Lung (tissue), 17 donors: ENCODE measurements at places on chromosomes 12 and 14.

- no peak for DNase-seq
Measured at GRCh38 chr14:100878271-100879146, 25.0 kb downstream of the RTL1 start.

DNA sequence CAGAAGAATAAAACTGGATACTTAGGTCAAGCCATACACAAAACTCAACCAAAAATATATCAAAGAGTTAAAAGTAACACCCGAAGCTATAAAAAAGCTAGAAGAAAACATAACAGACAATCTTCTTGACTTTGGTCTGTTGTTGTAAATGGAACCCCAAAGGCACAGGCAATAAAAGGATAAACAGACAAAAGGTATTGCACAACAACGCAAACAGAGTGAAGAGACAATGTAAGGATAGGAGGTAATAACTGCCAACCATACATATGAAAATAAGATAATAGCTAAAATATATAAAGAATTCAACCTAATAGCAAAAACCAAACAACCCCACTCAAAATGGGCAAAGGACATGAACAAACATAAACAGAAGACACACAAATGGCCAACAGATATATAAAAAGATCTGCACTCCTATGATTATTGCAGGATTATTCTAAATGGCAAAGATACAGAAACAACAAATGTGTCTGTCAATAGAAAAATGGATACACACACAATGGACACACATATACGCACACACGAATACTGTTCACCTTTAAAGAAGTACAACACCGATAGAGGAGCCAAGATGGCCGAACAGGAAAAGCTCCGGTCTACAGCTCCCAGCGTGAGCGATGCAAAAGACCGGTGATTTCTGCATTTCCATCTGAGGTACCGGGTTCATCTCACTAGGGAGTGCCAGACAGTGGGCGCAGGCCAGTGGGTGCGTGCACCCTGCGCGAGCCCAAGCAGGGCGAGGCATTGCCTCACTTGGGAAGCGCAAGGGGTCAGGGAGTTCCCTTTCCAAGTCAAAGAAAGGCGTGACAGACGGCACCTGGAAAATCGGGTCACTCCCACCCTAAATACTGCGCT, 1137.1 kb downstream of the FSCB start:
- DNase-seq, result no peak

- no peak for DNase-seq
Measured at GRCh38 chr14:23522643-23523198, 28.8 kb downstream of the ZFHX2 start.

DNA sequence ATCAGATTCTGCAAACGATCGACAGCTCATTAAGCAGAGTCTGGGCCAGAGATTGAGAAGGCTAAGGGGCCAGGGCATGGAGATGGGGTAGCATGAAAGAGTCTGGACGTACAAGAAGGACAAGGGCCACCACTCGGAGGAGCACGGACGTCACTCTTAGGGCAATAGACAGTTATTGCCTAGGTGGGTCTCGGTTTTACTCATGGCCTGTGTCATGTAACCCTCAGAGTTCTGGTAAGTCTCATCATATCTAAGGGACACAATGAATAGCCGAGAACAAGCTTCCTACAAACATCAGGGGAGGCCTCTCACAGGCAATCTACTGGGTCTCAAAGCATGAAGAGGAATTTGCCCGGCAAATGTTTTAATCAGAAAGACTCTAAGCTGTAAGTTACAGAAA, 30.4 kb upstream of the ITPK1 start:
- DNase-seq, result no peak

DNA sequence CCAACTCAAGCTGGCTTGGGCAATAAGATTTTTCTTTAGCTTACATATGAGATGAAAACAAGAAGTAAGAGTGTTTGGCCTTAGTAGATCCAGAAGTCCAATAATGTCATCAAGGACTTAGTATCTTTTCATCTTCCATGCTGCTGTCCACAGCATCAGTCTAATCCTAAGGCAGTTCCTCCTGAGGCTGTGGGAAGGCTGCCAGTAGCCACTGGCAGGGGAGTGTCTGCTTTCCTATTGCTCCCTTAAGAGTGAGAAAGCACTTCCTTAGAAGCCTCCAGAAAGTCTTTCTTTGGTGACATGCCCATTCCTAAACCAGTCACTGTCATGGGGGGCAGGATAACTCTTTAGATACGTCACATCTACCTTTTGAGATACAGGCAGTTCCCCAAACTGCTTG, 317.7 kb downstream of the BMP4 start:
- no peak for DNase-seq

DNA sequence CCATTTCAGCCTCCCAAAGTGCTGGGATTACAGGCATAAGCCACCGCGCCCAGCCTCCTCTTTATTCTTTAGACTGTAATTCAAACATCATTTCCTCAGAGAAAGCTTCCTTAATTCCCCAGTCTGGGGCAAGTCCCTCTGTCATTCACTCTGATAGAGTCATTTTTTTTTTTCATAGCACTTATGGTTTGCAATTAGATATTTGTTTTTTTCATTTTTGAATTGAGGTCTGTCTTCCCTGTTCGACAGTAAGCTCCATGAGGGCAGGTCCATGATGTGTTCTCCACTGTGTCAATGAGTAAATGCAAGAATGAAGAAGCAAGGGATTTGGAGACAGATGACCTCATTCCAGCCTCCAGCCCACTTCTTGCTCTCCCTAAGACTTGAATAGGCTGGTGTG, 12.1 kb downstream of the ASIC1 start:
- no peak for DNase-seq

GRCh38 chr12:117158911-117159553, 31.2 kb downstream of the FBXO21 start:
- no peak for DNase-seq

DNA sequence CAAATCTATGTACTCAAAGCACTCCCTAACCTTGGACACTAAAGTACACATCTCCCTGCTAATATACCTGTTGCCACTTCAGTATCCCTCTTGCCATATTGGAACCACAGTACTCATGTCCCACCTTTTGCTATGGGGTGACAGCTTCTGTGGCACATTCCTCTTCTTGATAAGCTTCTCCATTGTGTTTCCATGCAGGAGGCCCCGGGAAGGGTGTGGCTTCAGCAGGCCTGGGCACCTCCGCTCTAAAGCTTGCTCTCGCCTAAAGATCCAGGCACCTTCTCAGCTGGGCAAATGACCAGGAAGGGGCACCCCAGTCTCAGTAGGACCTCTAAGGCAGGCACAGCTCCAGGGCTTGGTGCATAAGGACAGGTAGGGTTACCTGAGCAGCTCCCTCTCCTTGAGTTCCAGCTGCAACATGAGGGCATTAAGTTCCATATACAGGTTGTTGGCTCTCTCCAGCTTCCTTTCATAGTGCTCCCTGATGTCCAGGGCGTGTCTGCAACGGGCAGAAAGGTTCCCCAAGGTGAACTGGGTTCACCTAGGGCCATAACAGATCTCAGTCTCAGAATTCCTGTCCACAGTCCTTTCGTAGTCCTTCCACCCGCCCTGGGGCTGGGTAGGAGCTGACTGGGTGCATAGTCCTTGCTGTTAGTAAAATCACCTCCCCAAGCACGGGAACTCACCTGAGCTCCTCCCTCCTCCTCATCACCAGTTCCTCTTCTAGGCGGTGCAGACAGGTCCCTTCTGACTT, 15.9 kb downstream of the MAP3K12 start:
- no peak for DNase-seq

DNA sequence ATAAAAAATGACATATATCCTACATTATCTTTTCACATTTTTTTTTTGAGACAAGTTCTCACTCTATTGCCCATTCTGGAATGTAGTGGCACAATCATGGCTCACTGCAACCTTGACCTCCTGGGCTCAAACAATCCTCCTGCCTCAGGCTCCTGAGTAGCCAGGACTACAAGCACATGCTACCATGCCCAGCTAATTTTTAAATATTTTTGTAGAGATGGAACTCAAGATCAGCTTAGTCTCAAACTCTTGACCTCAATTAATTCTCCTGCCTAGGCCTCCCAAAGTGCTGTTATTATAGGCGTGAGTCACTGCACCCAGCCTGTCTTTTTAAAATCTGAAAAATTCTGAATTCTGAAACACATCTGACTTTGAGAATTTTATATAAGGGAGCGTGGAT, 241.9 kb upstream of the DCN start:
- no peak for DNase-seq

GRCh38 chr14:22497671-22498093, 91.3 kb downstream of the DAD1 start:
- DNase-seq, result no peak

DNA sequence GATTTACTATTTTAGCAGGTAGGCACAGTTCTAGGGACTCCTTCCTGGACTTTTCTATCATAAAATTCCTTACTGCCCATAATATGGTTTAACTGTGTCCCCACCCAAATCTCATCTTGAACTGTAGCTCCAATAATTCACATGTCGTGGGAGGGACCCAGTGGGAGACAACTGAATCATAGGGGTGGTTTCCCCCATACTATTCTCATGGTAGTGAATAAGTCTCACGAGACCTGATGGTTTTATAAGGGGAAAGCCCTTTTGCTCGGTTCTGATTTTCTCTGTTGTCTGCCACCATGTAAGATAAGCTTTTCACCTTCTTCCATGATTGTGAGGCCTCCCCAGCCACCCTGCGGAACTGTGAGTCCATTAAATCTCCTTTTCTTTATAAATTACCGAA, 10.0 kb upstream of the ETV6 start:
- DNase-seq, result no peak

DNA sequence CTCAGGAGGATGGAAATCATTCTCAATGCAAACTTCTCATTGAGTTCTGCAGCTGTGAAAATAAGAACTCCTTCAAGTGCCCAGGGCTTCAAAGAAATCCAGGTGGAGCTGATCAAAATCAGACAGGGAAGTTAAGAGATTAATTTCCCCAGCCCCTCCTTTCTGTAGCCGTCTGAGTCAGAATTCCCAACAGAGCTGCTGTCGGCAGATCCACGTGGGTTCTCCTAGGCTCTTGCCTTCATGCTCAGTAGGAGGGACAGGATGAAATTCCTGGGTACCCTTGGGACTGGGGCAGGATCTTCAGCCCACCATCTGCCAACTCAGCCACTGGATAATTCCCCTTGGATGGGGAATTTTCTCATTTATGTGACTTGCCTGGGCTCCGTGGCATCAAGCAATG, 13.3 kb downstream of the TGFB3 start:
- no peak for DNase-seq

DNA sequence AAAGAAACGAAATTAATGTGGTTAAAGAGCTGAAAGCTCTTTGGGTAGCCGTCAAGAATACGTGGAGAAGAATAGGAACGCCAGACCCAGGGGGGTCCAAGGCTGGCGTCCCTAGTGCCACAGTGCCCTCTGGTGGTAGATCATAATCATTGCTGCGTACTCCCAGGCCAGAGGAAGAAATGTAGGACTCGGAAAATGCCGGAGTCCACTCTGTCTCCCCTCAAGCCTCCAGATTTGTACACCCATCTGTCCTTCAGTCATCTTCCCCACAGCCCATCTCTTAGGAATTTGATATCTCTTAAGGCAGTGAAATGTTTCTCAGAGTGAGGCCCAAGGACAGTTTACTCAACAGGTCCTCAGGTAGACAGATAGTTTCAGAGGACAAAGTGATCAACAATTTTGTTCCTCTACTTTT, 25.4 kb upstream of the PLEKHG6 start:
- peak; percentile 80 for DNase-seq

DNA sequence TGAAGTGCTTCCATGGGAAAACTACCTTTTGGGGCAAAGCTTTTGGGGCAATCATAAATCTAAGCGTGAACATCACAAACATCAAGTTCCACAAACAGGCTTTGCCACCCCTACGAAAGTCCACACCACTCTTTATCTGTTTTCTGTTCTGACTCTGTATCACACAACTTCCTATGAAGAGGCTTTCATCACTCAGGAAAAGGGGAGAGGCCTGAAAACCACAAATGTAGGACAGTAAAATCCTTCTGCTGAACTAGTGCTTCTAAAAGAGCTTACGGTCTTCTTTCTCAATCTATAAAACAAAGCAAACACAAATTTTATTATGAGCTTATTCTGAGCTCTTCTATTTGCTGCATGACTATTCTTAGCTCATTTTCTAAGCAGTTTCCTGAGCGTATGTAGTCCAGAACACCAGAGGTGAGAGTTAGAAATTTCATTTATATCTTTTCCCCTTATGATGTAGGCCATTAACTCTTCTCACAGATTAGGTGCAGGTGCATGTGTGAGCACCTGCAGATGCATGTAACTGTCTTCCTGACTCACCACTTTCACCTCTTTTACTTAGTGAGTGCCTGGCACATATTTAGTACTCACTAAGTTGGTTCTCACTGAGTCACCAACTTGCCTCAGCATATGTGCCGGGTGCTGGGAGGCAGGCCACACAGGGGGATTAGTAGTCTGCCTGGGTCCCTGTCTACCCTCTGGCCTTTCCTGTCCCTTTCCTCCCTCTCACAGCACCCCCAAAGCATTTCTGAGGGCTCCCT, 32.9 kb upstream of the SYCP3 start:
- no peak for DNase-seq

DNA sequence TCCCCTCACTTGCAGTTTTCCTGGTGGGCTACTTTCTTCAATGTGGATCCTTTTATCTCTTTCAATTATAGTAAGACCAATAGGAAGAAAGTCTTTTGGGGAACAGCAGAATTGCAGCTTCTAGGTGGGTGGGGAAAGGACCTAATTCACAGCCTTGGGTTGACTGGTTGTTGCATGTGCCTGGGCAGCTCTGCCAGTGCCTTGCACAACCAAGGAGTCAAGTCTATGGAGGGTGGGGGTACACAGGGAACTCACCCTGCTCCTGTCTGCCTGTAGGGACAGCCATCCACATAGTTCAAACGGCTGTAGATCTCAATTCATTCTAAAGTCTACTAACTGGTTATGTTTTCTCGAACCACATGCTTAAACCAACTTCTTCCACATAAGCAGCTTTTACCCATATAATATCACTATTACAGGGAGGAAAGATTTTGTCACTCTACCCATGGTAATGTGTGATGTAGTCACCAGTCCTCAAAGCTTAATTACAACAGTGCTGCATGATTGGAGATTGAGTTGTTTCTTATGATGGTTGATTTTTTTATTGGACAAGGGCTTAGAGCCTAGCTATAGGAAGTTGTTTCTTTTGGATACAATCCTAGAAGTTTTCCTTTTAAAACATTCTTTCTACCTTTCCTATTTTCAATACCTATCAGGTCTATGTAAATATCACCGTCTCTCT, 117.7 kb upstream of the FRMD6 start:
- no peak for DNase-seq

- DNase-seq, result peak; percentile 54
Measured at GRCh38 chr12:71551529-71551928, 111.9 kb downstream of the LGR5 start.

GRCh38 chr12:3520711-3521110, 29.7 kb downstream of the PRMT8 start:
- no peak for DNase-seq

- DNase-seq, result peak; percentile 95
Measured at GRCh38 chr12:52372216-52373154, 5.2 kb upstream of the KRT85 start.

- peak; percentile 42 for DNase-seq
Measured at GRCh38 chr14:36224176-36224575, 47.7 kb upstream of the PTCSC3 start.

- DNase-seq, result no peak
Measured at GRCh38 chr12:73445658-73446324, 1091.8 kb upstream of the ATXN7L3B start.

GRCh38 chr12:111442301-111443045, 36.8 kb downstream of the SH2B3 start:
- DNase-seq, result no peak

- DNase-seq, result no peak
Measured at GRCh38 chr12:131142891-131143657, 189.4 kb downstream of the ADGRD1 start.
